ENCODE measurements at places on chromosomes 2 and 18. TPM values are rescaled to one million over a fixed set of nuclear protein-coding genes. Genes with fewer than 3 reads are reported as not detected.

DNA sequence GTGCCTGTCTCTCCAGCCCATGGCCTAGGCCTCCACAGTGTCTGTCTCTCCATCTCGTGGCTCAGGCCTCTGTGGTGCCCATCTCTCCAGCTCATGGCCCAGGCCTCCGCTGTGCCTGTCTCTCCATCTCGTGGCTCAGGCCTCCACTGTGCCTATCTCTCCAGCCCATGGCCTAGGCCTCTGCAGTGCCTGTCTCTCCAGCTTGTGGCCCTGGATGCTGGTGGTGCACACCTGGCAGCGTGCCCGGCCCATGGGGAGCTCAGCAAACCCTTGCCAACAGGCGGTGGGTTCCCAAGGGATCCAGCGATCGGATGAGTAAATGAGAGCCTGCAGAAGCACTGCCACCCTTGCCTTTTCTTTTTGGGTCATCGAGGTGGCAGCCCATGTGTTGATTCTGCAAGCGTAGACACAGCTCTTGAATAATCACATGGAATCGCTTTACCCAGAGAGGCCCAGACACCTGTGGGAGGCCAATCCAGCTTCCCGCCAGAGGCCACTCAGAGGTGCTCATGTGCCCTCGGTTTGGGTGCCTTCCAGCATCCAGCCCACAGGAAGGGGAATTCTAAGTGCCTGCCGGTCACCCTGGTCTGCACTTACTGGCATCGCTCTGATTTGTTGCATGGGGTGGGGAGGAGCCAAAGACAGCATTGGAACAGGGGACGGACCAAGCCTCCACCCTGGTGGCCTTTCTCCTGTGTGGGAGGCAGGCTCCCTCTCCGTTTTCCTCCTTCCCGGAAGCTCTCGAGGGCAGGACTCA, 101.8 kb upstream of the HDAC4 start:
- DNase-seq: no peak

SULT1C2 gene
- 0.62 TPM for total RNA-seq

KATNAL2 gene
- 5.7 TPM for total RNA-seq

MTCL1 gene
- 22.1 TPM for total RNA-seq

DNA sequence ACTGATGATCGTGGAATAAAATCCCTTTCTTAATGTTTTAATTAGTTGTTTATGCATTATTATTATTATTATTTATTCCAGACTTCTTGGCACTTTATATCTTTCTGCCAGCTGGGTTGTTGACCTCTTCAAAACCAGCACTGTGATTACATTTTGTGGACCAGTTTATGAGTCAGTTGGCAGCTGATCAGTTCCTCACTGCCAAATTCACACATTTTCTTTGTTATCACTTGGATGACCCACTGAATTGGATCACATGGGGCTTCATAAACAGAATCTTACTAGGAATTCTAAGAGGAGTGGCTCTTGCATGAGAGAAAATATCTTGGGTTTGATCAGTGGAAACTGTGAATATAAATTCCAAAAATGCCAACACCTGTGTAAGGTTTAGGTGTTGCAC, 321.8 kb upstream of the SPRED2 start:
- no peak for DNase-seq

CKAP2L gene
- total RNA-seq: 20.1 TPM

GRCh38 chr2:24579053-24579803, 88.2 kb downstream of the NCOA1 start:
- DNase-seq: no peak

DNA sequence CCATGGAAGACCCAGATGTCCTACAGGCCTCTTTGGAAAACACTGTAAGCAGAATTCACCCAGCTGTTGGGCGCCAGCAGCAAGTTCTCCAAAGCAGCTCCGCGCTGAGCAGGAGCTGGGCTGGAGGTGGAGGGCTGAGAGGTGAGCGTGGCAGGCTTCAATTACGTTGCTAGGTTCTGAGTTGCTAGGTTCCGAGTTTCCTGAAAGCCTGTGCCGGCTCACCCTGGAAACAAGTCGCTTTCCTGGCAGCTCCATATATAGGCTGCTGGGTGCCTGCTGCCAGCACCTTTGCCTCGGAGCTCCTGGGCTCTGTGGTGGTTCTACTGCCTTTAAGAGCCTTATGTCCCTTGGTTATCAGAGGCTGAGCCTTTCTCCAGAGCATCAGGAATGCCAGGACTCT, 14.4 kb upstream of the EGR4 start:
- DNase-seq: no peak

DNA sequence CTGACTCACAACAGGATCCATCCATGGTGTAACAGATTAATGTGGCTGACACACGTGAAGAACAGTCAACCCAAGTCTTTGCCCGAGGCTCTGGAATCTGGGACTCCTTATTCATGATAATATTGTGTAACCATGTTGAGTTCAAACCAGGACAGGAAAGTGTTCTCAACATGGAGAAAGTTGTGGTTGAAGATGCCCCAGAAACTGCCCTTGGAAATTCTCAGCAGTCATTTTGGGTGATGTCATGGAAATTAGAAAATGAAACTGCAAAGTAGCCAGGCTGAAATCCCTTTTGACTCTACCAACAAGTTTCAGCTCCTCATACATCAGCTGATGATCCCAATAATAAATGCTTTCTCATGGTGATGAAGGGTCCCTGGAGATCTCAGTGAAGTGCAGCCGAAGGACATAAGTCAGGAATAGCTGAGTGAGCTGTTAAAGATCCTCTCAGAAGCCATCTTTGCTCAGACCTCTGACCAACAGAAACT, 307.7 kb downstream of the TNS1 start:
- peak; percentile 0 for DNase-seq

DNA sequence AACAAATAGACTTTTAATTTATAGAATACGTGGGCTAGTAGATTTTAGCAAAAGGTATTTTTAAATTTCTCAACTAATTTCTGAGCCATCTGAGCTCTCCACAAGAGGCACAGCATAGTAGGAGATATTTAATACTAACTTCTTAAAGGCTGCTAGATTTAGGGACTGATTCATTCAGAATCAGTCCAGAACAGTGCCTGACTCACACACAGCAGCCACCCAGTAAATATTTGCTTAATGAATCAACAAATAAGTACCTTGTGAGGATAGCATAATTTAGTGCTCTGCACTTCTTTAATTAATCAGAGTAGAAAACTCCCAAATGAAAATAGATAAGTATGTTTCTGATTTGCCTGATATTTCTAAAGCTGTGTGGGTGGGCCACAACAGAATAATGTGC, 35.6 kb upstream of the SYT4 start:
- no peak for DNase-seq

DNA sequence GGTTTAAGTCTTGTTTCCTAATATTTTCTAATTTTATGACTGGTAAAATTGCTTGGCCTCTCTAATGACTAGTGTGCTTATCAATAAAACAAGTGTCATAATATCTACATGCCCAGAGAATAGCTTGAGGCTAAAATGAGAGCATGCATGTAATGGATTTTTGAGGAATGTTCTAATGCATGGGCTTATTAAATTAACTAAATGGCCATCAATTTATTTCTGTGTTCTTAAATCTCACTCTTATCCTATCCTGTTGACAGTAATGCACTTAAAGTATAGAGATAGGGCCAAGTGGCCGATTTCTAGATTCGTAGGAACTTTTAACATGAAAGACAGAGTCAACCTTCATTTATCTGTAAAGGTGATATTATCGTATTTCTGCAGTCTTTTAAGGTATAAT, 252.4 kb upstream of the COL3A1 start:
- DNase-seq: no peak

GRCh38 chr2:179518830-179519229, 254.2 kb upstream of the SESTD1 start:
- DNase-seq: no peak

DNA sequence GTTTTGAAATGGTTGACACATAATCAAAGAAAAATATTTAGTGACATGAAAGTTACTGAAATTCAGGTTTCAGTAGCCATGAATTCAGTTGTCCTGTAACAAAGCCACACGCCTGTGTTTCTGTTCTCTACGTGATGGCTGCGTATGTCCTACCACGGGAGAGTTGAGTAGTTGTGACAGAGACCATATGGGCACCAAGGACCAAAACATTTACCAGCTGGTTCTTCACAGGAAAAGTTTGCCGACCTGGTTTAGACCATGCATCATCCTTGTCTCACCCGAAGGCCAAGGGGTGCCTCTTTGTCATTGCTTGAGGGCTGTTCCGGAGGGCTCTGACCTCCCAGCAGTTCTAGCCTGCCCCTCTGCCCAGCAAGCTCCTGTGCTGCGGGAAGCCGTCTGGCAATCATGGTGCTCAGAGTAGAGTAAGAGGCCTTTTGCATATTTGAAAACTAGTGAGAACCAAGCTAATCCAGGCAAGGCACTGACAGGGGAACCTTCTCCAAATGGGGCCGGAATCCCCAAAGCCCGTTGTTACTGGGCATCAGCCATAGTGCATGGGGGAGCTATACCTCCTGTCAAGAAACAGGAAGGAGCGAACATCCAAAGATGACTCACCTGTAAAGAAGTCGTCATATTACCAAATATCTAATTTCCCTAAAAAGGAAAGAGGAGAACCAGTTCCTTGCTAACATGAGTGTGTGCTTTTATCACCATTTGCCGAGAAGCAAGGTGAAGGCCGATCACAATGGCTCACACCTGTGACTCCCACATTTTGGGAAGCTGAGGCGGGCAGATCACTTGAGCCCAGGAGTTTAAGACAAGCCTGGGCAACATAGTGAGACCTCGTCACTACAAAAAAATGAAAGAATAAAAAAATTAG, 92.6 kb upstream of the RAB12 start:
- DNase-seq: no peak

RESP18 gene
- total RNA-seq: not detected

DNA sequence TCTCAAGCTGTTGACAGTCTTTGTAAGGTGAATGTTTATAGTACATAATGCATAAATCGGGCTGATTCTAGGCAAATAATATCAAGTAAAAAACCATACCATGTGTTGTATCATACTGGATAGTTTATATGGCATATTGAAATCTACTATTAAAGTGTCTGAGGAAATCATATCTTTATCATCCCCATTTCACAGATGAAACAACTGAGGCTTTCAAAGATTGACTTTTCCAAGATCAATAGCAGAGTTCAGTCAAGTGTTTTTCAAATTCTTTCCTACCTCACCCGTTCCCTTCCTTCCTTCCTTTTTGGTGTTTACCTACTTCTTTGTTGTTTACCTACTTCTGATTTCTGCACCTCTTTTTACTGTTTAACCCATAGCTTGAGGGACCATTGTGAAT, 2.0 kb downstream of the LYPD6 start:
- DNase-seq: no peak

SDC1 gene
- total RNA-seq: 11.0 TPM

DNA sequence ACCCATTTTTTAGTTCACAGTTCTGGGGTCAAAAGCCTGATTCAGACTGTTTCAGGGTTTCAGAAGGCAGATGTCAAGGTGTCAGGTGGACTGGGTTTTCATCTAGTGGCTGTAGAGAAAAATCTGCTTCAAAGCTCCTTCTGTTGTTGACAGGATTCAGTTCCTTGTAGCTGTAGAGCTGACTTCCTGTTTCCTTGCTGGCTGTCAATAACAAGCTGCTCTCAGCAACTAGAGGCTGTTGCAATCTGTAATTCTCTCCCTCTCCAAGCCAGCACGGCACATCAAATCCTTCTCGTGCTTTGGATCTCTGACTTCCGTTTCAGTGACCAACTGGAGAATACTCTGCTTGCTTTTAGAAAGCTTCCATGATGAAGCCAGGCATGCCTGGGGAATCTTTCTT, 179.4 kb downstream of the DOK6 start:
- no peak for DNase-seq

AQP12A gene
- not detected for total RNA-seq

- no peak for DNase-seq
Measured at GRCh38 chr18:2218101-2218500, 353.2 kb downstream of the METTL4 start.

TCF23 gene
- not detected for total RNA-seq

DNA sequence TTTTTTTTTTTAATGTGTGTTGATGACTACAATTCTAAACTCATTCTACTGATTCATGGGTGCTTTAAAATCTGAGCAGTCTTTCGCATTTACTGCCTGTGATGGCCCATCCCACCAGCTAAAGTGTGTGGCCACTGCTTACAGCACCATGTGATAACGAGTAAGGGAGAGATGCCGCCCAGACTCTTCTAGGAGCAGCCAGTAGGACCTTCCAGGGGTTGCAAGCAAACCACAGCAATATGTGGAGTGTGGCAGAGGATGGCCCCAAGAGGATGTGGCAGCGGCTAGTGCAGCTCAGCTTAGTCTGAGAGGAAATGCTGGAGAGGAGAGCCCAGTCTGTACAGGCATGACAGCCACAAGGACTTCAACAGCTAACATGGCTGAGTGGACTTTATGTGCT, 14.9 kb downstream of the IL1B start:
- DNase-seq: no peak

CIDEA gene
- total RNA-seq: not detected

IL1R2 gene
- not detected for total RNA-seq

DNA sequence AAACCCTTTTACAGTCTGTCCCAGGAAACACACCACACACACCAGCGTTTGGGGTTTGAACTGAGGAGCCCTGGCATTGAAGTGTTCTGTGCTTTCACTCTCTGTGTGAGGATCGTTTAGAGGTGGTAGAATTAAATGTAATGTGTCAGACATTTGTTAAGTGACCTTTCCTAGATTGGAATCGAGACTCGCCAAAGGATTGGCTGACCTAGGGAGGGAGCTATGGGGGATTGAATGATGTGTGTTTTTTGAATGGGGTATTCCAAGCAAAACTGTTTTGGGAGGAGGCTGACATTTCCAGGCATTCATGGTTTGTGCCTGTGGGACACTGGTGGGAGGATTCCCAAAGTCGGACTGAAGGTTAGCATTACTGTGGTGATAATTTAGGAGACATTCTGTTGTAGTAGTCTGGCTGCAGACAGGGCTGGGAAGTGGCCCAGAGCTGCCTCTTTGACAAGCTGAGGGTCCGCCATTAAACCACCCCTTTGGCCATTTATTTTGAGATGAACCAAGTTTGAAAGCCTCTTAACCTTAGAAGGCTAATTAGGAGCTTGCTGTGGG, 1.7 kb downstream of the MYO1B start:
- no peak for DNase-seq

- DNase-seq: no peak
Measured at GRCh38 chr2:105409717-105410116, 10.9 kb upstream of the FHL2 start.

HOXD4 gene
- total RNA-seq: not detected

All from endodermal cell (in vitro differentiated cells).